ENCODE measurements at places on chromosomes 3 and 15.

DNA sequence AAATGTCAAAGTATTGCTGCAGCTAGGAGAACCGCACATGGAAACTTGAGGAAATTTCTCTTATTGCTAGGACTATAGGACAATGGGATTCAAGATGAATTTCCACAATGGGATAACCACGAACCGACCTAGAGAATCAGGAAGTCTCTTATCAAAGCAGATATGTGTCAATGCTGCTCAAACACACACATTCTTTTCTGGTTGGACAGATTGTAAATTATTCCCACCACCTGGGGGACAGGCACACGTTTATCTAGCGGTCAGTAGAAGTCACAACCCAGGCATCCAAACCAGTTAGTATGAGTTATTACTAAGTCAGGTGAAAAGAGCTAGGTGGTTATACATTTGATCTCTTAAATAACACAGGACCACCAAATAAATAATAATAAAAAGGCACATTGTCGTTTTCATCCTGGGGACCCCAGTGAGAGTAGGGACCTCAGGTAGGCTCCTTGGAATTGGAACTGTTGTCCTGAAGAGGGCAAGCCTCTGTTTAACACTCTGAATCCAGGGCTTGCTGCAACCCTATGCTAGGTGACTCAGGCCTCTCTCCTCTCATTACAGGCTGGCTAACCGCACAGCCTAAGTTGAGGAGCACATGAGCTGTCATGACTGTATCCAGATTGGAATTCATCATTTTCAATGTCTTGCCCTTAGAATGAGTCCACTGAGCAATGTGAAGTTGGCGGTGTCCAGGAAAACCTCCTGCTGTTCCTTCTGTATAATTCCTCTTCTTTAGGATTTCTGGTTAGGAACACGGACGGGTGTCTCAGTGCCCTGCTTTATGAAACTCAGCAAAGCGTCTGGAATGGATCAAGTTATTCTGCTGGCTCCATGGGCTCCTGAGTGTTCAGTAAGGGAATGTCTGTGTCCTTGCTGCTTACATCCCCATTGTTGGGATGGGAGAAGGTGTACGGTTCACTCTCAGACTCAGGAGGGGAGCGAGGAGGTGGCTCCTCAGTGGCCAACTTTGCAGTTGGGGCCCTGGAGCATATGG lies 59.0 kb downstream of the CLEC3B start:
- peak; percentile 46 for DNase-seq

DNA sequence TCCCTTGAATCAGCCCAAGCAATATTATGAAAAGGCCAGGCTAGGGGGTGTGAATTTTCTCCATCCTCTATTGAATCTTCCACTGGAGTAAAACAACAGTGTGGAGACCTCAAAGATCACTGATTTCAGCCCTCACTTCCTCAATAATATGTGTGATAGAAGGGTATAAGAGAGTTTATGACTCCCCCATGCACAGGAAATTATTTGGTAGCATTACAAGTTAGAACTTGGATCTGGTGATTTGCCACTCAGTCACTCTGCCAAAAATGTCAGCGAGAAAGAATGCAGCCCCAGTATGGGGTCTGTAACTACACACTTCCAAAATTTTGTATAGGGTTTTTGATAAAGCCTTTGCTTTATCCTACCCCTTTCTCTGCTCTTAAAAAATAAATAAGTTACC lies 81.0 kb upstream of the KCNMB2 start:
- no peak for DNase-seq

DNA sequence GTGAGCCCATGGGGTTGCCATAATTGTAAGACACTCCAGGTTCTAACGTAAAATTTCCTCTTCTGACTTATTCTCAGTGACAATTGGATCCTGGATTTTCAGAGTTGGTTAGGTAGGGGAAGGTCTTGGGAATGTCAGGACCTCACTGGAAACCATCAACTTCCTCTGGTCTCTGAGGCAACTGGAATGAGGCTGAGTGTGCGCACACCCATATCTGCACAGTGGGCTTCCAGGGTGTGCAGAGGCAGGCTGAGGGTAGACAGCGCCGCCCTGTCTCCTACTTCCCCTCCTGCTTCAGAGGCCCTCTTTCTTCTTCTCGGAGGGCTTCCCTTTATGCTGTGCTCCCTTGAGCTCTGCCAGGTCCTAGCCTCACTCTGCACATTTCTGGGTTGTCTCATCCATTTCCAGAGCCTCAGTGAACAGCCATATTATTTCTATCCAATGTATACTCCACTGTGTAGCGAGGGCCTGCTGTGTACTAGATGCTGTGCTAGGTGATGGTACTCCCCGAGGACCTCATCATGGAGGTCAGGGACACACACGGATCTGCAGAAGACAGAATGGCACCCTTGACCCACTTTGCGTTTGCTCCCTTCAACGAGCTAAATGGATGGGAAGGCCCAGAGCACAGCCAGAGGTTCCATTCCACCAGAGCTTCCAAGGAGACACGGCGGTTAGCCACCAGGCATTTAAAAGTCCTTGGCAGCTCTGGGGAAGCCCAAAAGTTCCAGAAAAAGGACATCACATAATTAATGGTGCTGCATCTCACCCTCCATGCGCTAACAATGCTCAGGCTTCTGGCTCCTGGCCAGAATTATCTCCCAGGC lies 18.3 kb downstream of the ACAA1 start:
- no peak for DNase-seq

- no peak for DNase-seq
Observed at GRCh38 chr15:62887113-62887570, 155.4 kb upstream of the TPM1 start.
